ENCODE measurements at places on chromosomes 6 and 20. TPM values are rescaled to one million over a fixed set of nuclear protein-coding genes. Genes with fewer than 3 reads are reported as not detected.

The OTOR gene
- not detected for total RNA-seq

The PGC gene
- total RNA-seq = not detected

The SLC32A1 gene
- total RNA-seq = not detected

The HLA-DOB gene
- not detected for total RNA-seq

The SOX4 gene
- 6.0 TPM for total RNA-seq

The ASIP gene
- total RNA-seq = 2.6 TPM

The XKR7 gene
- total RNA-seq = not detected
